ENCODE measurements at places on chromosomes 13 and 19.

DNA sequence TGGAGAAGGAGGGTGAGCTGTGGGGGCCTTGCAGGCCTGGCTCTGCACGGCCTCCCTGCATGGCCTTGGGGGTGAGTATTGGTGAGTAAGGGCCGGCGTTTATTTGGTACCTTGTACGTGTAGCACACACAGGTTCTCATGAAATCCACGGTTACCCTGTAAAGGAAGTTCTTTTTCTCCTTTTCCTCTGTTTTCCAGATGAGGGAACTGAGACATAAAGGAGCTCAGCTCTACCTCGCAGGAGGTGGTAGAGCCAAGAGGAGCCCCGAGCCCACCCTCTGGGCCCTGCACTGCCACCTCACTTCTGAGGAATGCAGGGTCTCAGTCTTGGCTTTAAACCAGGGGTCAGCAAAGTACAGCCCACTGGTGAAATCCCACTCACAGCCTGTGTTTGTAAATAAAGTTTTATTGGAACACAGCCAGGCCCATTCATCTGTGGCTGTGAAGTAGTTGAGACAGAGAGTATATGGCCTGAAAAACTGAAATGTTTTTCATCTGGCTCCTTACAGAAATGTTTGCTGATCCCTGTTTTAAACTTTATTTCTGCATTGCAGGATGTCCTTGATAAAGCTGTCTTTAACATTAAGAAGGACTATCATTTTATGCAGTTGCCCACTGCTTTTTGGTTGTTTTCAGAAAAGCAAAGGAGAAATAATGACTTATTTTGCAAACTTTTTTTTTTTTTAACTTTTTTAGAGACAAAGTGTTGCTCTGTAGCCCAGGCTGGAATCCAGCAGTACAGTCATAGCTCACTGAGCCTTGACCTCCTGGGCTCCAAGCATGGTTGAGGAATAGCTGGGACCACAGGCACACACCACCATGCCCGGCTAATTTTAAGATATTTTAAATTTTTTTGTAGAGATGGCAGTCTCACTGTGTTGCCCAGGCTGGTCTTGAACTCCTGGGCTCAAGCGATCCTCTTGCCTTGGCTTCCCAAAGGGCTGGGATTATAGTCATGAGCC, 6.4 kb downstream of the EPN1 start:
- DNase-seq = no peak

DNA sequence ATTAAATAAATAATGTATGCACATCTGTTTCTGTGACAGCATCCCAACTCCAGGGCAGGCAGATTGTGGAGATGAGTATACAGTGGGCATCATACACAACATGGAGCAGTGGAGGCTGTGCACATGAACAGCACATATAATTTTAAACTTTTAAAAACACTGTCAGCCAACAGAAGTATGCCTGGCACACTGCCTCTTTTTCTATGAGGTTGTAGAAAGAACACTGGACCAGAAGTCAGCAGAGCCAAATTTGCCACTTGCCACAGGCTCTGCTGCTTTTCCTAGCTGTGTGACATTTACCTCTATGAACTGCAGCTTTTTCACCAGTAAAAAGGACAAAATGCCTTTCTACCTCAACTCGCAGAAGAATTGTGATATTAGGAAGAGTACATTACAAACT, 118.7 kb downstream of the FRY start:
- DNase-seq = no peak

GRCh38 chr19:43626838-43627237, 7.4 kb upstream of the ZNF428 start:
- no peak for DNase-seq

DNA sequence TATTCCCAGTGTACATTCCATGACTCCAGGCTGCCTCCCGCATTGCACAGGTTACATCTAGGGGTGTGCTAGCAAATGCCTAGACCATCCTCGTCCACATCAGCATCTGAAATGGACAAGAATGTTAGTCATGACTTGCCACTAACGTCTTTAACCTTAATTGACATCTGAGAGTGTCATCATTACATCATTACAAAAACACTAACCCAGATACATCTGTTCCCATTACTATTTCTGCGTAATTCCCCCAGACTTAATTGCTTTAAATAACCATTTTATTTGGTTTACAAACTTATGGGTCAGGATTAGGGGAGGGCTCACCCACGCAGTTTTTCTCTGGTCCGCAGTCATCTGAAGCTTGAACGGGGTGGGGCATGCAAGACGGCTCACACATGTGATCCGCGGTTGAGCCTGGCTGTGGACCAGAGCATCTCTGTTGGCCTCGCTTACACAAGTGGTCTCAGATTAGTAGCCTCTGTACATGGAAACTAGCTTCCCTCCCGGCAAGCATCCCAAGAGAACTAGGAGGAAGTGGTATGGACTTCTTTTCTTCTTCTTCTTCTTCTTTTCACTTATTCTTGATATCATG, 15.9 kb downstream of the KL start:
- no peak for DNase-seq

DNA sequence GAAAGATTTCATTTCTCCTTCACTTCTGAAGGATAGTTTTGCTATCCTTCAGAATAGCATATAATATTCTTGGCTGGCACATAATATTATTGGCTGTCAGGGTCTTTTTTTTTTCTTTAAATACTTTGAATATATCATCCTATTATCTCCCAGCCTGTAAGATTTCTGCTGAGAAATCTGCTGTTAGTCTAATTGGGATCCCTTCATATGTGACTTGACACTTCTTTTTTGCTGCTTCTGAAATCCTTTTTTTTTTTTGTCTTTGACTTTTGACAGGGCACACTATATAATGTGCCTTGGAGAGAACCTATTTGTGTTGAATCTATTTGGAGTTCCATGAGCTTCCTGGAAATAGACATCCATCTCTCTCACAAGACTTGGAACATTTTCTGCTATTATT, 136.9 kb upstream of the UBL3 start:
- DNase-seq = no peak

GRCh38 chr13:99908140-99908803, 63.3 kb downstream of the ZIC5 start:
- DNase-seq = no peak

- no peak for DNase-seq
These were observed 2041.4 kb downstream of the PCDH9 start for GRCh38 chr13:65188721-65189120.

DNA sequence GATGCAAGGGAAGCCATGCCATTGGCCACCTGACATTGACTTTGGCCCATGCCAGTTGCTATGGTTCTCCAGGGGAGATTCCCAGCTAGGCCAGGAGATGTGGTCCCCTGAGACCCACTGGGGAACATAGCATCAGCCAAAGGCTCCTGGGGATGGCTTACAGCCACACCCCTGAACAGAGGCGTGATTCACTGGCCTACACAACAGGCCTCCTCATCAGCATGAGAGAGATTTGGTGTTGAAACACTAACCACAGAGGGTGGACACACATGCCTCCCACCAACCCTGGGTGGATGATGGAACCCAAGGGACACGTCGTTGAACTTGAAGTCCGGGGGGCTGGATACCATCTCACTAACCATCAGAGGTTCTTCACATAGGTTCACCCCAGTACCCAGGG, 14.4 kb downstream of the IQCN start:
- DNase-seq = no peak
